ENCODE measurements at places on chromosomes 2 and 18.
A peak's percentile ranks its signal among the peaks of the same experiment; 100 is the strongest.

DNA sequence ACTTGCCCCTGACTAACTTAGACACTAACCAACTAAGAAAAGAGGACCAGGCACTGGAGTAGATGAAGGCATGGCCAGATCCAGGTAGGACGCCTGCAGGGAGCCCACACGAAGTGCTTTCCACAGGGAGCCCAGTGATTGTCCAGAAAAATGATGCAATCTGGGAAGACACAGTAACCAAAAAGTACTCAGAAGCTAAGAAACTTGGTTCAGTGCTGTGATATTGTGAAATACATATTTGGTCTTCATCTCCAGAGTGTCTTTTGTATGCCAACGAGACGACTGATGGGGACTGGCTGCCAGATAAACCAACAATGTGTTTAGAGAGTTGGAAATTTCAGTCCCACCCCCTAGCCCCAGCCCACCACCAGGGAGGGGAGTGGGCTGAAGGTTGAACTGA is 135.0 kb downstream of the SP3 start:
- no peak for DNase-seq

DNA sequence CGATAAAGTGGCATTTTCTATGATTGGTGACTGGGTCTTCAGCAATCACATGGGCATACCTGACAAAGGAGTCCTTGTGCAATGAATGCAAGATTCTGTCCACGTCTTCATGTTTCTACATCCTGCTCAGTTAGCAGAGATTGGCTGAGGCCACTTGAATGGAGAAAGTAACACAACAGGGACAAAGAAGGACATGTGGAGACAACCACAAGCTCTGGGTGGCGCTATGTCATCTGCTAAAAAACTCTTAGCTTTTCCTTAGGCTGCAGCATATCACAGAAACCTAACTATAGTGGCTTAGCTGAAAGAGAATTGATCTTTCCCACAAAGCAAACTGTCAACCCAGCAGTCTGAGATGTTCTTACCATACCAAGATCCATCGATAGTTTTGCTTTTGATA is 1109.7 kb downstream of the SOCS6 start:
- DNase-seq: no peak

DNA sequence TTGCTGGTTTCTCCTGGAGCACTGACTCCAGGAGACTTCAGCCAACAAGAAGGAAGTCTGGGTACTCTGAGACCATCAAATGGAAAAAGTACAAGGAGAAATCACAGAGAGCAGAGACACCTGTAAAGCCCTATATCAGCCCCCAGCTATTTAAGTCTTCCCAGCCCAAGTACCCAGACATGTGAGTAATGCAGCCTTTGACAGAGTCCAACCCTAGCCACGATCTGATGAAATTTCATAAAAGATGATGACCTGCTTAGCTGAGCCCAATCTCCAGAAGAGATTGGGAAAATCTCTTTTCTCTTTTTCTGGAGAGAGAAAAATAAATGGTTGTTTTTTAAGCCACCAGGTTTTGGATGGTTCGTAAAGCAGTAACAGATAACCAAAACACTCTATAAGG is 196.6 kb downstream of the NBAS start:
- DNase-seq: no peak

DNA sequence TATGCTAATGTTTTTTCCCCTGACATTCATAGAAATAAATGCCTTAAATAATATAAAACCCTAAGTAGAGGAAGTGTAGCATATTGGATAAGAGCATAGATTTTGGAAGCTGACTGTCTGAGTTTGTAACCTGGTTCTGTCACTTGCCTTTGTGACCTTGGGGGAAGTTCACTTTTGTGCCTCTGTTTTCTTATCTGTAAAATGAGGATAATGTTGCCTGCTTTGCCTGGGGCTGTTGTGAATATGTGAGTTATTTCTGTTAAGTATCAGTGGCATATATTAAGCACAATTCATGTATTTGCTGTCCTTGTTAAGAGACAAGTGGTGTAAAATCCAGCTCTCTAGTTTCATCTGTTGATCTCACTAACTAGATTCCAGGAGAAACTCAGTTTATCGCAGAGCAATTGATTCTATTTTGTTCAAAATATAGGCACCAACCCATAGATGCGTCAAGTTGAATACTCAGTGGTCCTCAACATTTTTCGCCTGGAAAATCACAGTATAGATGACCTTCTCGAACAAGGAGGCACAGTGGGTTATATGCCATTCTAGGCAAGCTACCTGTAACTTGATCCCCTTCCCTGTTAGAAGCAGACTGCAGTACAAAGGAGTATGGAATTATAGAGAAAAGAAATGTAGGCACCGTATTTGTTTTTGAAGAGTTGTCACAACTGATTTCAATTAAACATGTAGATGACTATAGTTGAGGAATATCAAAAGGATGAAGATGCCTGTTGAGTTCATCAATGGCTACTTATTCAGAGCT is 67.0 kb downstream of the SOCS6 start:
- DNase-seq: no peak

DNA sequence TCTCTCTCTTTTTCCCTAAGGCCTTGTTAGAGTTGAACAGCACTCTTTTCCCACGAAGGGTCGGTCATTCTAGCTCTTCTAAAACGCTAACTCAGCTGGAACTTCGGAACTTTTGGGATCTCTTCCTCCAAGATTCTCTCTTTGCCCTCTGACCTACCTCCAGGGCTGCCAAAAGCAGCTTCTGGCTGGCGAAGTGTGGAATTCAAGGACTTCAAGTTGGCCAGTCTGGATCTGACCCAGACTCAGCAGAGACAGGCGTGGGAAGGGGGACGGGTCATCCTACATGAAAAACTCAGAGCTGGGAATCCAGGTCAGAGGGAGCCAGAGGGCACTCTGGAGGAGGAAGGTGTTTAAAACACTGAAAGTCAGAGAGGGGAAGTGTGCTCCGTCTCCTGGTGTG is 305.5 kb upstream of the HDAC4 start:
- DNase-seq: no peak

GRCh38 chr2:188291617-188292347 is at the start of gene GULP1:
Gene GULP1, plus strand, starts transcription at chr2:188291874. Its CDS starts 185,829 bp downstream, at chr2:188477703.
- DNase-seq: peak; percentile 11

DNA sequence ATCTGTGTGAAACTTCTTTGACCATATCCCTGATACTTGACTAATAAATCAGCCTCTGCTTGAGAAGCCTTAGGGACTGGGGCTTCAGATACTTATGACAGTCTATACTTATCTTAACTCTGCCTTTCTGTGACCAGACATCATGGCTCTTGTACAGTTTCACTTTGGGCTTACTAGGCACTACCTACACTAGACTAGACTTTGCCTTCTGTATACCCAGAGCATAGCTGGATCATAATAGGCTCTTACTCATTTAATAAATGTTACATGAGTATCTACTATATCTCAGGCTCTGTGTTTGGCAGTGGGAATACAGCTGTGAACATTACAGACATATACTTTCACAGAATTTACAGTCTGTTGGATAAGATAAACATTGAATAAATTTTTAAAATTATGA is 9.0 kb downstream of the UGP2 start:
- no peak for DNase-seq

- no peak for DNase-seq
Measured at GRCh38 chr2:19685731-19686130, 216.1 kb downstream of the TTC32 start.

DNA sequence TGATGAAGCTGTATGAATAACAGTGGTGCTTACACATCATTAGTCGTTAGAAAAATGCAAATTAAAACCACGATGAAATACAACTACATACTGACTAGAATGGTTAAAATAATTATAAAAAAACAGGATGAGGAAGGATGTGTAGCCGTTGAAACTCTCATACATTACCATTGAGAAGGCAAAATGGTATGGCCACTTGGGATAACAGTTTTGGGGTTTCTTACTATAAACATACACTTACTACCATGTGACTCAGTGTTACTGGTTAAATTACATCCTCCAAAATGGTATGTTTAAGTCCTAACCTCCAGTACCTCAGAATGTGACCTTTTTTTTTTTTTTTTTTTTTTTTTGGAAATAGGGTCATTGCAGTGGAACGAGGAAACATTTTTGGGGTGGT is 58.4 kb downstream of the UBE2E3 start:
- no peak for DNase-seq

- no peak for DNase-seq
Measured at GRCh38 chr18:73714466-73714865, 433.2 kb downstream of the FBXO15 start.

GRCh38 chr2:15169326-15170069 is 391.6 kb downstream of the NBAS start:
- no peak for DNase-seq

DNA sequence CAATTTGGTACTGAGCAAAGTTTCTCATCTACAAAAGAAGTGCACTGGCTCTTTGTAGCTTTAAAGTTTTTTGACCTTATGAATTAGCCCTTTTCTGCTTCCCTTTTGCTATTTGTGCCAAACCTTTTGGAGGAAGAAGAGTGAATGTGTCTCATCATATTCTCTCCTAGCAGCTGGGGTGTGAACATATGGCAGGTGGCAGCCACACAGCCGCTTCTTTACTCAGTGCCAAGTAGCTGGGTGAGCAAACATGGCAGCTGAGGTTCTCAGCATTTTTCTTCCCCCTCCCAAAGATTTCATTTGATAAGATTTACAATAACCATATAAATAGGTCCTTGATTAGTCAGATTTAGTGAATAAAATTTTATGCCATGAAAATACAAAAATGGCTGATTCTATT is 46.7 kb upstream of the STK17B start:
- no peak for DNase-seq

- DNase-seq: no peak
Measured at GRCh38 chr2:6841537-6842287, 24.0 kb downstream of the CMPK2 start.

DNA sequence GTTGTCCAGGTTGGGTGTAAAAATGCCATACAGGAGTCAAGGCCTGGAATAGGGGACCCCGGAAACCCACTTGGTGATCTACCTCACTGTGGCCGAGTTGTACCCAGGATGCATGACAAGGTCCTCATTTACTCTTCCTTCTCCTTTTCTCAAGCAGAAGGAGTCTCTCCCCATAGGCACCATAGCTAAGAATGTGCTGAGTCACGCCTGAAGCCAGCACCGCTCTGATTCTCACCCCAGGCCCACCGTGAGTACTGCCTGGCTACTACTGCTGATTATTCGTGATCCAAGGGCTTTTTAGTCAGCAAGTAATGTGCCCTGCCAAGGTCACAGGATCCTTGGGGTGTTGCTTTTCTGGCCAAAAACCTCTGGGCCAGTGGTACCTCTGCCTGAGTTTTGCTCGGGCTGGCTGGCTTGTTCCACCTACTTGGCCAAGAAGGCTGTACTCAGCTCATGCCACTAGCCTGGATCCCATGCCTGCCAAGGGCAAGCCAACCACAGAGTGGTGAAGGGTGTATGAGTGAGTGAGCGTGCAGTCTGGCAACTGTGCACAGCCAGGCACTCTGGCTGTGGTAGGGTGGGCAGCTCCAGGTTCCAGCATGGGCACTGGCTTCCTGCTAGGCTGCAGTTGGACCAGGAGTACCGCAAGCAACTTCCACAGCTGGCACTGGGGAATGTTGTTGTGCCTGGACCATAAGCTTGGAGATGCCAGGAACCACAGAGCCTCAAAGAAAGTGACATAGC is 650.1 kb upstream of the VRK2 start:
- no peak for DNase-seq

- no peak for DNase-seq
Measured at GRCh38 chr18:74804677-74805076, 207.0 kb downstream of the ZNF407 start.

GRCh38 chr2:86368161-86368824 is 30.9 kb upstream of the REEP1 start:
- peak; percentile 34 for DNase-seq

DNA sequence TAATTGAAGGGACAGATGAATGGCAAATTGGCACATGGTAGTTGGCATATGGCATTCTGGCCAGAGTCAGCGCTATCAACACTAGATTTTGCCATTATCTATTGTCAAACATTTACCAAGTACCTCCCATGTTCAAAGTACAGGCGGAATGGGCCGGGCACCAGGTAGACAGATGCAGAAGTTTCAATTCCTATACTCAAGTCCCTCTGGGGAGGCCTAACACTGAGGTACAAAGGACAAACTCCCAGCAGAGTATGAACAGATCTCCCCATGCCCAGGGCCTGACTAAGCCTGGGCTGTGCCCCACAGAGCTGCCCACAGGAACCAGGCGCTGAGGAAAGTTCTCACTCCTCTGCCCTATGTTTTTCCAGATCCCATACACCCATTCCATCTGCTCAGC is 257.5 kb upstream of the KLHL29 start:
- DNase-seq: no peak

GRCh38 chr2:57656198-57656597 is 390.4 kb upstream of the VRK2 start:
- DNase-seq: no peak

GRCh38 chr18:11516751-11517503 is 92.5 kb upstream of the SLC35G4 start:
- DNase-seq: no peak

GRCh38 chr2:241951316-241951700 is 81.8 kb downstream of the RTP5 start:
- no peak for DNase-seq

- DNase-seq: no peak
Measured at GRCh38 chr2:69798290-69798908, 31.1 kb upstream of the GMCL1 start.

- no peak for DNase-seq
Measured at GRCh38 chr2:113818382-113818951, 62.0 kb upstream of the SLC35F5 start.

GRCh38 chr2:218583983-218584850 is 15.6 kb downstream of the CNOT9 start:
- no peak for DNase-seq

DNA sequence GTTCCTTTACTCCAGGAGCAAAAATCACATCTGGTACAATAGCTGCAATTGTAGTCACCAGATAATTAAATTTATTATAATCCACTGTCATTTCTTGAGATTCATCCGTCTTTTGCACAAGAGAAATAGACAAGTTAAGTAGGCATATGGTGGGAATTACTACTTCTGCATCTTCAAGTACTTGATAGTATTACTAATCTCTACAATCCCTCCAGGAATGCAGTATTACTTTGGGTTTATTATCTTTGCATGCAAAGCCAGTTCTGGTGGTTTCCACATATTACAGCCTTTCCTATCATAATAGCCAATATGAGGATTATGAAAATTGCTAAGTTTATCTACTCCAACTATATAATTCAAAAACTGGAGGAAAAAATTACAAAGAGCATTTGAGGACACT is 254.1 kb downstream of the IKZF2 start:
- DNase-seq: no peak

DNA sequence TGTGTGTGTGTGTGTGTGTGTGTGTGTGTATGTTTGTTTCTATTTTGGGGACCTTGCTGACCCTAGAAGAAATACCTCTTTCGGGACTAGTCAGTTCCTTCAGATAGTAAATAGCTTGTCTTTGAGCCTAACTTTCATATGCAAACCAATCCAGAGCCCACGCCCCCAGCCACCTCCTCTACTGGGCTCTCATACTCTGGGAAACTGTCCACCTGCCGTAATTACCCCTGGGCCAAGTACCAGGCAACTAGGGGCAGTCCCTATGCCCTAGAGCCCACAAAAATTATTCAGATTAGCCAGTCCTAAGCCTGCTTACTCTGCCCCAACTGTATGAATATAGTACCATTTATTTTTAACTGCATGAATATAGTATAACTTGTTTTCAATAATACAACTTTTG is 970.4 kb downstream of the EPHA4 start:
- DNase-seq: no peak

GRCh38 chr2:134218414-134218813 is 35.5 kb upstream of the MGAT5 start:
- DNase-seq: peak; percentile 12

- peak; percentile 17 for DNase-seq
Measured at GRCh38 chr2:70790136-70790828, at the start of gene FIGLA. Gene FIGLA, minus strand, starts transcription at chr2:70790643. Its CDS starts 5 bp downstream, at chr2:70790638.

All from stimulated activated naive CD8-positive, alpha-beta T cell treated with anti-CD3 and anti-CD28 coated beads, Interleukin-15, amount 100 ng/mL, for 72 hours (primary cell).